ENCODE measurements at places on chromosomes 3 and 15.
A peak's percentile ranks its signal among the peaks of the same experiment; 100 is the strongest.

GRCh38 chr15:29131840-29132420 lies 137.7 kb downstream of the NSMCE3 start:
- no peak for DNase-seq

- DNase-seq = no peak
Observed at GRCh38 chr3:32120471-32120870, 14.1 kb downstream of the GPD1L start.

- DNase-seq = no peak
Observed at GRCh38 chr3:8743021-8743601, 9.5 kb downstream of the CAV3 start.

- DNase-seq = no peak
Observed at GRCh38 chr3:30113906-30114305, 492.5 kb upstream of the TGFBR2 start.

- DNase-seq = no peak
Observed at GRCh38 chr15:100341239-100341749, 481 bp downstream of the ADAMTS17 start.

GRCh38 chr3:137116619-137117018 lies 158.8 kb downstream of the IL20RB start:
- no peak for DNase-seq

DNA sequence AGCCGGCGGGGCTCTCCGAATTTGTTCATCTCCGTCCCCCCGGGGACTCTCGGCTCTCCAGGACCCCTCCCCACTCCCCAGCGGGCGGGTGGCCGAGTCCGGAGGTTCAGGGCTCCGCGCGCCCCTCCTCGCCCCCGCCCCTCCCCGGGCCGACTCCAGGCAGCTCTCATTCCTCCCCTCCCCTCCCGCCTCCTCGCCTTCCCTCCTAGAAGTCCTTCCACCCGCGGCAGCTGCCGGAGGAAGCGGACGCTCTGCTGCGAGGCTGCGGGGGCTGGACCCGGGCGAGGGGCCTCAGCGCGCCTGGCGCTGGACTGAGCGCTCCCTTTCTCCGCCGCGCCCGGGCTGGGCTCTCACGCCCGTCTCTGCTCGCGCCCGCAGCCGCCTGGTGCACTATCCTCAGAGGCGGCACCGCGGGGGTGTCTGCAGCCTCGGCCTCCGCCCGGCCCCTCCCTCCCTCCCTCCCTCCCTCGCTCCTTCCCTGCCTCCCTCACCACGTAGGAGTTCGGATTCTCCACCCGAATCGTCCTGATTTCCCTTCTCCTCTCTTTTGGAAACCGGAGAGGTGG lies at the start of gene ROBO2:
Gene ROBO2, plus strand, starts transcription at position 494 of the 566 bp plus-strand sequence. CDS start 687 bp downstream, outside the sequence.
- peak; percentile 9 for DNase-seq

- DNase-seq = no peak
Observed at GRCh38 chr15:80485370-80486164, 81.4 kb downstream of the ARNT2 start.

- DNase-seq = no peak
Observed at GRCh38 chr15:96088650-96089049, 241.8 kb upstream of the NR2F2 start.

GRCh38 chr3:165111401-165111800 lies 33.1 kb upstream of the SI start:
- DNase-seq = no peak

- no peak for DNase-seq
Observed at GRCh38 chr3:154285221-154285620, 39.1 kb downstream of the DHX36 start.

GRCh38 chr3:42814246-42814645 lies 5.0 kb downstream of the ACKR2 start:
- DNase-seq = no peak

GRCh38 chr15:28167042-28167441 lies 67.9 kb upstream of the OCA2 start:
- no peak for DNase-seq
